NCI-H460 (cell line): ENCODE measurements at places on chromosomes 3 and 15. TPM values are rescaled to one million over a fixed set of nuclear protein-coding genes. Genes with fewer than 3 reads are reported as not detected.
A peak's percentile ranks its signal among the peaks of the same experiment; 100 is the strongest.

Gene PP2D1
- not detected in 2 replicates for total RNA-seq

DNA sequence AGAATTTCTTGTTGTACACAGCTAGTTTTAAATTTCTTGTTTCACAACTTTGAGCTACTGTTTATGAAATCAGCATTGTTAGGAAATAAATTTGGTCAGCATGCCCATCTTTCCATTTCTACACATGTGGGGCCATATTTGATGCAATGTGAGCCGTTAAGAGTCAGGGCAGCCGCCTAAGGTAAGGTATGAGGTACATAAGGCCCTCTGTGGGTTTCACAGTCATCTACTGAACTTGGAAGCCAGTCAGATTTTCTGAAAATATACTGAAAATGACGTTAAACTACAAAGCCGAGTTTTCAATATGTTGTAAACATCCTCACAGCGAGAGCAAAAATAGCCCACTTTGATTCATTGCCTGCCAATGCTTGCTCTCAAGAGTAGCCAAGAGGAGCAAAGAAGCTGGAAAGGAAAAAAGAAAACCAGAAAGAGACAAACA lies 94.7 kb upstream of the PDZRN3 start:
- DNase-seq = no peak

Gene ACTR8
- 15.1 and 15.2 TPM in 2 replicates for total RNA-seq

DNA sequence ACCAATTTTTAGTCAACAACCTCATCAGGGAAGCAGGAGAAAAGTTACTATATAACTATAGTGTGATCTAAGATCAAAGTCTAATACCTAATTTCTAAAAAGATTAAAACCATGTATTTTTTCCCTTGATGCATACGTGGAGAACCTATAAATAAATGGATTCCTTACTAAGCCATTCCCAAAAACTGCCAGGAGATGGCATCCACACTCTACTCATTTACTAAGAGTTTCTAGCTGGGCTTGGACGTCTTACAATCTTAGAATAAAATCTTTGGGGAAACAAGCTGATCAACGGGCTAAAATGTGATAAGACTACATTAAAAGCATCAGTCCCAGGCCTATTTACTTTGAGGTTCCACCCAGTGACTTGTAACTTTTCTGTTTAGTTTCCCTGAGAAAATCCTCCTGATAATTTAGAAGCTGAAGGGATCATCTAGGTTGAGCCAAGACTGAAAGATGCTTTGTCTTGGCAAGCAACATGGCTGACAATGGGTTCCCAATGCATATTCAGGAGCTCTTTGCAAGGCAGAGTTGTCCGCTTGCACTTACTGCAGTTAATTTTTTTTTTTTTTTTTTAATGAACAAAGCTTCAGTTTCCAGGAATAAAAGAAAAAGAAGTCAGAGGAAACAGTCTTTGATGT lies 85.5 kb upstream of the FGF12 start:
- DNase-seq = peak; percentile 45

Gene IGSF11
- total RNA-seq = not detected in 2 replicates

DNA sequence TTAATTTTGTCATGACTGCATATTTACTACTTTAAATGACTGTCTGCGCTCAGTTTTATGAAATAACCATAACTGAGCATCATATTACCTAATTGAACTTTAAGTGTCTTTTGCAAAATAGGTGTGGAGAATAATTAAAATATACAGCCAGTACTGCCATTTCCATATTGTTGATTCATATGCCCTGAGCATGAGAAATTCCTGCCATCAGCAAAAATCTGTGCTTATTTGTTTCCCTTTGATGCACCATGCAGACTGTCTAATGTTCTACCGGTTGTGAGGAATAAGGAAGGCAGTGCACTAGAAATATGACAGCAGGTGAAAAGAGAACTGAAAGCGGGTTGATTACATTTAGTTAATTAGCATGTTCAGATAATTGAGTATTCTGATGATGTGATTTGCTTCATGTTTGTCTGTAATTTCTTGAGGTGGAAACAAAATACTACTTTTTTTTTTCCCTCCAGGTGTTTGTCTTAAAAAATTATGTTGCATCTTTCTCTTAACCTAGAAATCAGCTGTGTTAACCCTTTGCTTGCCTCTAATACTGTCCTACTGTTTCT lies 229.4 kb upstream of the AZI2 start:
- DNase-seq = no peak

Gene TMEM39A
- total RNA-seq = 31.9 and 36.6 TPM in 2 replicates

GRCh38 chr15:38103564-38103963 lies 149.1 kb upstream of the SPRED1 start:
- DNase-seq = no peak

GRCh38 chr3:24067483-24067882 lies 122.4 kb downstream of the NR1D2 start:
- DNase-seq = no peak

Gene PLS1
- total RNA-seq = 43.0 and 44.6 TPM in 2 replicates

DNA sequence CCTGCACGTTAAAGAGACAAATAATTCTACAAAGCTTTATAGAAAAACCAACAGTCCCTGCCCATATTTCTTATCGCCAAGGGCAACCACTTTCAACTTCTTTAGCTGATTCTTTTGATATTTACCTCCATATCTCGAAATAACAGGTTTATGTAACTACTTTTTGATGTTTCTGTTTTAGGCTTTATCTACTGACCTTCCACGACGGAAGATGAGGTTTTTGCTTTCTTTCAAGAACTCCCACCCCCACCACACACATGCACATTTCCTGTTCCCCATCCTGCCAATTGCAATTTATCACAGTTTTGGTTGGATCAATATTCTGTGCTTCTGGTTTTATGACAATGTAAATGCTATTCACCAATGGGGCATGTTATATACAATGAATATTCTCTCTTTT lies 330.4 kb upstream of the ICE2 start:
- DNase-seq = no peak

Gene CYP11A1
- not detected in 2 replicates for total RNA-seq

Gene BSN
- 0.05 and 0.12 TPM in 2 replicates for total RNA-seq

- no peak for DNase-seq
Measured at GRCh38 chr15:74209997-74210671, 7.5 kb upstream of the STRA6 start.

DNA sequence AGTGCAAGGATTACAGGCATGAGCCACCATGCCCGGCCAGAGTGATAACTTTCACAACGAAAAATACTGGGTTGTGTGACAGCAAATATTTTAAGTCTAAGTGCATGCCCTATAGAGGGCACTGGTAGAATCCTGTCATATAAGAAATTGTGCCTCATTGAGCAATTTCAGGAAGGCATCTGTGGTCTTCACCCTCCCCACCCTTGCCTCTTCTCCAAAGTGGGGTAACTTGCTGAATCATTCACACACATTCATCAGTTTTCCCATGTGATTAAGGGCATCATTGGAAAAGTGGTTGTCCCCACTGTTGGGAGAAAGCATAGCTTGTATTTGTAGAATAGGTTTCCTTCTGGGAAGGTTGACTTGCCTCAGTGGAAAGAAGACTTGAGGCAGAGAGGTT lies 9.2 kb downstream of the MITF start:
- no peak for DNase-seq

- no peak for DNase-seq
Measured at GRCh38 chr3:129558081-129558771, 15.3 kb downstream of the H1-8 start.

DNA sequence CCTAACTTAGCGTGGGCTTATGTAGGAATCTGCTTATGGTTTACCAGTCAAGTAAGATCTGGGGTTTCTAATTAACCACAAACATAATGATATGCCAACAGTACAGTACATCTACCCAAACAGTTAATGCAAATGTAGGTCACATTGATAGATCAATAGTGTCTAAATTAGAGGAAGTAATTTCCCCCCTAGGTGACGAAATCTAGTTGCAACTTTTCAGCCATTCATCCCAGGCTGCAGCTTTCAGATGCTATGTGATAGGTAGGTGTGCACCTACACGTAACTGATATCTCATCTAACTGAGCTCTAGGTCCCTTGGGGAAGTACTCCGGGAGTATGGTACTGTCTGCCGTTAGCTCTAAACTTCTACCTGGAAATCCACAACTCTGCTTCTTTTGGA lies 57.2 kb downstream of the CRTC3 start:
- DNase-seq = no peak

- no peak for DNase-seq
Measured at GRCh38 chr3:132504375-132504933, 87.2 kb downstream of the DNAJC13 start.

DNA sequence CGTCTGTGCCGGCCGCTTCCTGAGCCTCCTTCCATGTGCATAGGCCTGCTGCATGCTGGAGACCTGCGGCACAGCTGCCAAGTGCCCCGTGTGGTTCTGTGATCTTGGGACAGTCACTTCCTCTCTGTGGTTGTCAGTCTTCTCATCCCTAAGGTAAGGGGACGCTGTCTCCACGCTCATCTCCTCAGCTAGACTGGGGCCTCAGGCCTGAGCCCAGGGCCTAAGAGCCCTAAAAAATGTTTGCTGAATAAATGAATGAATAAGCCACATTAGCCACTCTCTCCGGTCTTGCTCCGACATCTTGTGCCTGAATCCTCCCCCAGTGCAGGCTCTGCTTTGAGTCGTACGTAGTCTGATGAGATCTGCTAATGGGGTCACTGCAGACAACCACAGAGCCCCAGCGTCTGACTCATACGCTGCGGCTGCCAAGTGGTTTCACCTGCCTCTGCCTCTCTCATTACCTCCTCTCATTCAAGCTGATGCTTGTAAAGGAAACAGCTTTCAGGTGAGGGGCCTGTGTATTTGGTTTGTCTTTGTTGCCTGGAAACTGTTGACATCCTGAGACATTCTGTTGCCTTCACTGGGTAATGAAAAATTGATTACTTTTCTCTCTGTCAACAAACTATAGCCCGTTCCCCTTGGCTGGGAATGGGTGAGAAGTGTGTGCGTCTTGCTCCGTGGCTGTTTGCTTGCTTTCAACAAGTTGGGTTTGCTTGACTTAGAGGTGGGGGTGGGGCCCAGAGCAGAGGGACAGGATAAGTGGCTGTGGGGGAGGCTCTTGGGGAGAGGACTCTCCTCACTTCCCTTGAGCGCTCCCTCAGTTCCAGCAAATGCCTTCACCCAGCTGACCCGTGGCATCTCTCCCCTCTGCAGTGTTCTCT lies 15.9 kb downstream of the RPLP1 start:
- DNase-seq = no peak

Gene PRSS50
- total RNA-seq = not detected in 2 replicates

DNA sequence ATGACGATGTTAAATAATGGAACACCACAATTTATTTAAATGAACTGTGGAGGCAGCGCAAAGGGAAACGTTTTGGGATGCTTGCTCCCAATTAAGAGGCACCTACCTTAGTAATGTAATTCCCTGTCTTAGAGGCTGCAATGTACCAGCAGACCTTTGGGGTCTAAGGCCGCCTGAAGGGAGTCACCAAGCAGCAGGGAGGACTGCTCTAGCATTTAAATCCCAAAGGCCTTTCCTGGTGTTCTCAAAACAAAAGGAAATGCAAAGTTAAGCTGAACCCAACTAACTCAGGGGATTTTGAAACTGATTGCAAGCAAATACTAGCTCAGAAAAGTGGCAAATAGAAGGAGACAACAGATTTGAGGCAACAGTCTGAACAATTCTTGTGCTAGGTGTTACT lies 510.8 kb downstream of the GABRG3 start:
- no peak for DNase-seq

- DNase-seq = no peak
Measured at GRCh38 chr15:100256970-100257650, 84.7 kb downstream of the ADAMTS17 start.

- no peak for DNase-seq
Measured at GRCh38 chr15:38920966-38921365, 356.4 kb upstream of the RASGRP1 start.

DNA sequence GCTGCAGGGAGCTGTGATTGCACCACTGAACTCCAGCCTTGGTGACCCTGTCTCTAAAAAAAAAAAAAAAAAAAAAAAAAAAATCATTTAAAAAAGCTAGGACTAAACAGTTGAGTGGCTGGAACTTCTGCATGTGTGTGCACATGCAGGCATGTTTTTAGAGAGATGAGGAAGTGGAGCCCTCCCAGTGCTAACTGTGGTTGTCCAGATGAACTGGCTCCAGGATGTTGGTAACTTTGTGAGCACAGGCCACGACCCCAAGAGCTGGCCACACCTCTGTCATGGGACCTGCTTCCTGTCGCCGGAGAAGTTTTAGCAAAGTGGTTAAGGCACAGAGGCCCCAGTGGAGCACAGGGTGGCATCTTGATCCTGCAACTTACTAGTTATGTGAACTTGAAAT lies 27.0 kb downstream of the CHCHD6 start:
- DNase-seq = no peak

GRCh38 chr3:146831659-146832058 lies 226.5 kb upstream of the PLSCR5 start:
- no peak for DNase-seq

DNA sequence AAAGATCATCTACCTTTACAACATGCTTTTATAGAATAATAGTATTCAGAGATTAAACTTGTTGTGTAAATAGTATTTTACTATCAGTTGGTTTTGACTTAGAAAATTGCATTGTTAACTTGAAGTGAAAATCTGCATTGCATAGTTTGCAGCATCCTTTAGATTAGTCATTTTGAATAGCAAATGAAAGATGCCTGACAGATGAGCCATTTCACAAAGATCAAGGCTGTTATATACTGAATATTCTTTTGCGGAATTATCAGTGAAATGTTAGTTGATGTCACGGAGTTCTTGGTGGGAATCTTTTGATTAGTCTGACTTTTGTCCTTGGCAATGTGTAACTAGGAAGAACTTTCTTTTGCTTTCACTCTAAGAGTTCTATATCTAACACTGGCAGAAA lies 24.5 kb downstream of the RSRC1 start:
- DNase-seq = no peak

DNA sequence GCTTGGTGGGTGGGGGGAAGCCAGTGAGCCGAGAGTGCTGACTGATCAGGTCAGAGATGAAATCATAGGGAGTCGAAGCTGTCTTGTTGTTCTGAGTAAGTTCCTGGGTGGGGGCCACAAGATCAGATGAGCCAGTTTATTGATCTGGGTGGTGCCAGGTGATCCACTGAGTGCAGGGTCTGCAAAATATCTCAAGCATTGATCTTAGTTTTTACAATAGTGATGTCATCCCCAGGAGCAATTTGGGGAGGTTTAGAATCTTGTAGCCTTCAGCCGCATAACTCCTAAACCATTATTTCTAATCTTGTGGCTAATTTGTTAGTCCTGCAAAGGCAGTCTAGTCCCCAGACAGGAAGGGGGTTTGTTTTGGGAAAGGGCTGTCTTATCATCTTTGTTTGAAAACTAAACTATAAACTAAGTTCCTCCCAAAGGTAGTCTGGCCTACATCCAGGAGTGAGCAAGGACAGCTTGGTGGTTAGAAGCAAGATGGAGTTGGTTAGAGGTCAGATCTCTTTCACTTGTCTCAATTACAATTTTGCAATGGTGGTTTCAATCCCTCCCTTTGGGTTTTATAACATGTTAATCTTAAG lies 18.7 kb upstream of the MTMR14 start:
- DNase-seq = no peak

DNA sequence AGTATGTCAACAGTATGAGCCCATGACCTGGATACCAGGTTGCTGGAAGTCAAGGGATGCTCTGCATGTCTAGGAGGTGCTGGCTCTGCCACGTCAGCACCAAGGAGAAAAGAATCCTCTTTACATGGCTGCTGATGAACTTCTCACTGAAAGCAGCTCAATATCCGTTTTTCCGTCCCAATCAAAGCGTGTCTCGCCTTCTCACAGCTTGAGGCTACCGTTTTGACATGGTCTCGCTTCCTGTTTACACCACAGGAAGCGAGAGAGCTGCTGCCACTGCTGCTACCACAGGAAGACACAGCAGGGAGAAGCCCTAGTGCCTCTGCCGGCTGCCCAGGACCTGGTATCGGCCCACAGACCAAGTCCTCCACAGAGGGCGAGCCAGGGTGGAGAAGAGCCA lies 27.3 kb downstream of the STARD5 start:
- DNase-seq = no peak

- no peak for DNase-seq
Measured at GRCh38 chr15:67508407-67508806, 12.5 kb upstream of the C15orf61 start.
